Daoy (cell line): ENCODE measurements at places on chromosomes 13 and 19.

- no peak for DNase-seq
Measured at GRCh38 chr13:42876887-42877545, 95.6 kb downstream of the FAM216B start.

DNA sequence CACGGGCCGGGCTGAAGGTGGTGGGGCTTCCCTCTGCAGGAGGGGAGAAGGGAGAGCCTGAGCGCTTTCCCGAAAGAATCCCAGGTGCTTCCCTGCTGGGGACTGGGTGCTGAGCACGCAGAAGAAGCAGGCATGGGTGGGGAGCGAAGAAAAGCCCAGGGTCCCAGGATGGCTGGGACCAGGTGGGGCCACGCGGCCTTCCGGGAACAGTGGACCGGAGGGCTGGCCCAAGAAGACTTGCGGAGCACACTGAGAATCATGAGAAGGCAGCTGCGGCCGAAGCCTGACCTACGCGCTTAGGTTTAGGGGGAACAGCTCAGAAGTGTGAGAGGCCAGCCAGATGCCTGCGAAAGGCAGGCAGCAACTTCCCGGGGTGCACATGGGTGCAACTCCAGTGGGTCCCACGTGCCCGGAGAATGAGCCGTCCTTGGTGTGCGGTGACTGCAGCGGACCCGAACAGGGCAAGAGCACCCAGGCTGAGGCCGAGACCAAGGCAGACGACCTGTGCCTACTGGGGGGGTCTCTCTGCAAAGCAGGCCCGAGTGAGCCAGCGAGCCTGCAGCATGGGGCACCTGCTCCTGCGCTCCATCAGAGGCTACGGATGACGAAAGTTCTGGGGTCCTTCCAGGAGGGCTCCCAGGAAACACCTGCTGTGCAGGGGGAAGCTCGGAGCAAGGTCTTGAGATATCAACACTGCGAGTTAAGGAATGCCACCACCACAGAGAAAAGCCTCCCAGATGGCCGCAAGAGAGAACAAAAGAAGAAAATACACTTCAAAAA lies 52.4 kb downstream of the MLLT1 start:
- no peak for DNase-seq

GRCh38 chr19:35223084-35223790 lies 5.3 kb downstream of the FAM187B start:
- DNase-seq = no peak

- no peak for DNase-seq
Measured at GRCh38 chr13:46587807-46588418, 34.9 kb downstream of the LRCH1 start.

DNA sequence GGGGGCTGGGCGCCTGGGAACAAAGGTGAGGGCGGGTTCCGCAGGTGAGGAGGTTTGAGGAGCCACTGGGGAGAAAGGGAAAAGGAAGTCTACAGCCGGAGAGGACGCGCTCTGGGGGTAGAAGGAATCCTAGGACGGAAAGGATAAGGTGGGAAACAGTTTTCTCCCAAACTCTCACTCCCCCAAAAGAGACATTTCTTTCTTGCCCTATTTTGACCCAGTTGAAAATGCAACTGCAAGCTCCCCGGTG lies 651 bp upstream of the POLR1D start:
- DNase-seq = no peak

DNA sequence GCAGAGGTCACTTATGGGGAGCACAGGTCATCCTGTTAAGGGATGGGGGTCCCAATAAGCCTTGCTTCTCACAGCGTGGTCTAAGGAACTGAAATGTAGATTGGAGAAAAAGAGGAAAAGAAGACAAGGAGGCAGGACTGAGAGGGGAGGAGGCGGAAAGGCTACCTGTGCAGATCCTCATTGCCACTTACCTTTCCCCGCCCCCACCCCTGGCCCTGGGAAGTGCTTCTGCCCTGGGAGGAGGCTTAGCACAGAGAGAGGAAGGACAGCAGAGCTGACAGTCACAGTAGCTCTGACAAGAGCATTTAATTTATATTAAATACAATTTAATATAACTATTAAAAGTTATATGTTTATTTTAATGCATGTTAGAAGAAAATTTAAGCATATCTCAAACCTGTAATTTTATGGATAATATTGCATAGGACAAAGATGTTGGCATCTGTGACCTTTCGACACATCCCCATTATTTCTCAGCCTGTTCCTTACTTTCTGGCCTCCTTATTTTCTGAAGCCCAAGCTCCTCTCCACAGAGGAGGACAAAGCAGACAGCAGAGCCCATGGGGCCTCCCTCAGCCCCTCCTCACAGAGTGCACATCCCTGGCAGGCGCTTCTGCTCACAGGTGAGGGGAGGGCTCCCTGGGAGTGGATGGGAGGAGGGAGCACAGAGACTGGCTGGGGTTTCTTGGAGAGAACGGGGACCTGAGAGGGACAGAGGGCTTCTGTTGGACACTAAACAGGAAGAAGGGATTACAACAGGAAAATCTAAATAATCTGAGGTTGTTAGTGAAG lies 23.4 kb downstream of the CEACAM21 start:
- no peak for DNase-seq

GRCh38 chr13:91719033-91719432 lies 320.6 kb downstream of the GPC5 start:
- DNase-seq = no peak

DNA sequence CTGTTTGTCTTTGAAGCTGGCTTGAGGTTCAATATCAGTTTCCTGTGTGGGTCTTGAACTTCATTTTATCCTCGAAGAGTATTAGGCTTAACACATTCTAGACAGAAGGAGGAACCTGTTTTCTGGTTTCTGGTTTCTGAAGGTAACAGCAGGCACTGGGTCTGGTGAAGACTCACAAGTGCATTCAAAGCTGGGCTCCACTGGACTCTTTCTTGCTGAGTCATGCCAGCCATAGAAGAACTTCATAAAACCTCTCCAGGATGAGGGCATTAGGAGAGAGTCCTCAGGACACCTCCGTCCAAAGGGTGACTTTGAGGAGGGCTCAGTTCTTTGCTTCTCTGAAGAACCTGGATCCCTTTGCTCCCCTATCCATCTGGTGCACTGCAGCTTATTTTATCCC lies 668.6 kb upstream of the SLC10A2 start:
- no peak for DNase-seq

- DNase-seq = peak; percentile 14
Measured at GRCh38 chr19:34838248-34838647, 65.2 kb upstream of the ZNF599 start.

- no peak for DNase-seq
Measured at GRCh38 chr19:52140032-52140710, 433 bp upstream of the ZNF616 start.

DNA sequence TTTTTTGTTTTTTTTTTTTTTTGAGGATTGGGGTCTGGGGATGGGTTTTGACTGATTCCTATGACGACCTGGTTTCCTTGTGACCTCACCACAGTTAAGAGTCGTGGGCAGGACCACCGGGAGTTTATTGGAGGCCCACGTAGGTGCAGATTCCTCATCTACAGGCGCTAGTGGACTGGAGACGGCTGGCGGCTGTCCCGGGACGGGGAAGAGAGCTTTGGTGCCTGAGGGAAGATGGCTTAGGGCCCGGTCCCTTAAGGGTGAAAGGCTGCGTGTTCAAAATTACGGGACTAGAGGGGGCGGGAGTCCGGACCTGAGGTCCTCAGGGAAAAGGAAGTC lies 682 bp upstream of the TEAD2 start:
- peak; percentile 57 for DNase-seq

DNA sequence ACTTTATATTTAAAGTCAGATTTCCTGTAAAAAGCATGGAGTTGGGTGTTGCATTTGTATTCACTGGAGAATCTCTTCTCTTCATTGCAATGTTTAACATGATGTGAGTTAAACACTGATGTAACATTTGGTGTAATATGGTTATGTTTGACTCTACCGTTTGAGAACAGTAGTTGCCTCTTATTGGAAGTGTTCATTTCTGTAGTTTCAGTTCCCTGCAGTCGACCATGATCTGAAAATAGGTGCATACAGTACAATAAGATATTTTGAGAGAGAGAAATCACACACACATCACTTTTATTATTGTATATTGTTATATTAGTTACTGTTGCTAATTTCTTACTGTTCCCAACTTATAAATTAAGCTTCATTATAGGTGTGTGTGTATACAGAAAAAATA lies 105.2 kb upstream of the SPACA7 start:
- DNase-seq = no peak

DNA sequence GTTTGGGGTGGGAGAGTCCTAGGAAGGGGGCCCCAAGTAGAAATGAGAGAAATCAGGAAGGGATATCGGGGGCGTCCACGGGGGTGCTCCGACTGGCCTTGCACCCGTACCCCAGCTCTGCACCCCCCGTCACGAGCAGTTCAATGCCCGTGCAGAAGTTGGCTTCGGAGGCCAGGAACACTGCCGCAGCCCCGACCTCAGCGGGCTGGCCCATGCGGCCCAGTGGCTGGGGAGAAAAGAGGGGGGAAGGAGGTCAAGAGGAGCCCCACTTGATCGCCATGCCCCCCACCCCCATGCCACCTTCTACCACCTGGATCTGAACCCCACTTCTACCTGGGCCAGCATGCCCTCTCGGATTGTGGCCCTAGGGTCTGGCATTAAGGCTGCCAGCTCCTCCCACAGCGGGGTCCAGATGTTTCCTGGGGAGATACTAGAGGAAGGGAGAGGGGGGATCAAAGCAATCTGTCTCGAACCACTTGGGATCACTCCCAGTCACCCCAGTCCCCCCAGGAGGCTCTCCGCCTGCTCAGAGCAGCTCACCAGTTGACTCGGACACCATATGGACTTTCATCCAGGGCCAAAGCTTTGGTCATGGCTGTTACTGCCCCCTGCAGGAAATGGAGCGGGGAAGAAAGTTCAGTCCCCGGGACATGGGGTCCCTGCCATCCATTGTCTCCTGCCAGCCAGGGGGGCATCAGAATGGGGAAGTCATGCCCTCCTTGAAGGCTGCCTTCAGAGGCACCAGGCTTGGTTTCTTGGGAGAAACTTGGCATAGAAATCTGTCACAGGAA lies 2.5 kb upstream of the BCAT2 start:
- no peak for DNase-seq

- DNase-seq = no peak
Measured at GRCh38 chr13:60933638-60934037, 482.0 kb downstream of the PCDH20 start.

DNA sequence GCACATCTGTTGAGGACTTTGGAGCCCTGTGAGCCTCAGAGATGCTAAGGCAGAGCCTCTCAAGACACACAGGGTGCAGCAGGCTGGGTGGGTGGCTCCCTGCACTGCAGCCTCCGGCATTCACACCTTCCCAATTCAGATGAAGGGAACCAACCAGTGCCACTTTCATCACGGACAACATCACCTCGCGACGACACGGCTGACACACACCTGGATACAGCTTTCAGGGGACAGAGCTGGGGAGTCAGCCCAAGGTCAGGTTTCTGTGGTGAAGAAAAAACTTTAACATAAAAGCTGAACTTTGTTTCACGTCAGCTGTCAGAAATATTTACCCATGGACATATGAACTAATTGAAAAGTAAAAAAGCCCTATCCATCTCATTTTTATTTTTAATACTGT lies 24.9 kb upstream of the ARHGEF7 start:
- no peak for DNase-seq

- no peak for DNase-seq
Measured at GRCh38 chr13:44197791-44198770, 175.5 kb upstream of the SERP2 start.

DNA sequence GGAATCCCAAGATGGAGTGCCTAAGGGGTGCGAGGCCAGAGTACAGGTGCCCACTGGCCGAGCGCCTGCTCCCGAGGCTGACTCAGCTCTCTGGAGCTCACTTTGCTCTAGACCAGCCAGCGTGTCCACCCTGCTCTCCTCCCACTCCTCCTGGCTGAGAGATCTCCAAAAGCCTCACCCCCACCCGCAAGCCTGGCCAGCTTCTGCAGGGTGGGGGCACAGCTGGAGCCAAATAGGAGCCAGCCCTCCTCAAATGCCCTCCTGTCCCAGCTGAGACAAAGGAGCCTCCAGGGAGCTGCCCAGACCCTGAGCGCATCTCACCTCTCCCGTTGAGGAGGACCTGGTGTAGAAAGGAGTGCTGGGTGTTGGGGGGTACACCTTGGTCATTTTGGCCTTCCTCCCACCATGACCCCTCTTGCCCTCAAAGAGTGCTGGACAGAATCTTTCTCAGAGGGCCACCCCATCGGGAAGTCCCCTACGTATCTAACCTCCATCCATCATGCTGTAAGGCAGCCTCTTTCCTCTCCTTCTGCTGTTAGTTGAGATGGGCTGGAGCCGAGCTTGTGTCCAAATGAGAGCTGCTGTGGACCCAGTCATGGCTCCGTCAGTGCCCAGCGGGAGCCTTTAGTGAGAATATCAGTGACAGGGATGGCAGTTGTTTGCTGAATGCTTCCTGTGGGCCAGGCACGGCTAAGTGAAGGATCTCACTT lies 123.9 kb upstream of the VSTM2B start:
- no peak for DNase-seq

- DNase-seq = no peak
Measured at GRCh38 chr13:90565985-90566713, 781.3 kb upstream of the MIR17HG start.

- peak; percentile 82 for DNase-seq
Measured at GRCh38 chr19:52535771-52536447, 8.4 kb downstream of the ZNF808 start.

DNA sequence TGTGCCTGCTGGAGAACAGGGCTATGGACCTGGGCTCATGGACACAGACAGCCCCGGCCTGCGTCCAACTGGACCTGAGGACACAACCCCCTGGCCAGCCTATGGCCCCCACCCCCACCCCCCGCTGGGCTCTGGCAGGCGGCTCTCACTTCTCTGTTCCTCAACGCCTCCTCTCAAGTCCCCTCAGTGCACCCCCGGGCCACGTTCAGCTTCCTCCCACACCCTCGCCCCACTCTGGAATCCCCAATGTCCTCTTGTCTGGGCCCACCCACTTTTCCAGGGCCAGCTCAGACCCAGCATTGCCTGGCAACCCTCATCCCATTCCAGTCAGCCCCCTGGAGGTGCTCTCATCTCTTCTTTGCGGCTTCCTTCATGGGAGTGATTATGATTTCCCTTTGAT lies 130.2 kb upstream of the SPACA7 start:
- DNase-seq = no peak

- DNase-seq = no peak
Measured at GRCh38 chr13:84418041-84418440, 535.8 kb upstream of the SLITRK1 start.

- DNase-seq = no peak
Measured at GRCh38 chr19:17127671-17128070, 52.1 kb downstream of the MYO9B start.

DNA sequence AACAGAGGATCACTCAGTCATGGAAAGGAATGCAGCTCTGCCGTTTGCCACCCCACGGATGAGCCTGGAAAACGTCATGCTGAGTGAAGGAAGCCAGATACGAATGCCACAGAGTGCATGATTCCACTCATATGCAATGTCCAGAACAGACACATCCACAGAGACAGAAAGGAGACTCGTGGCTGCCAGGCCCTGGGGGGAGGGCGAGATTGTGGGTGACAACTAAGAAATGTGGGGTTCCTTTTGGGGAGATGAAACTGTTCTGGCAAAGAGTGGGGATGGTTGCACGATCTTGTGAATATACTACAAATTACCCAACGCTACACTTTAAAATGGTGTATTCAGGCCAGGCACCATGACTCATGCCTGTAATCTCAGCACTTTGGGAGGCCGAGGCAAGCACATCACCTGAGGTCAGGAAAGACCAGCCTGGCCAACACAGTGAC lies 27.2 kb upstream of the NAPA start:
- peak; percentile 36 for DNase-seq

- no peak for DNase-seq
Measured at GRCh38 chr13:27367570-27367969, 56.8 kb upstream of the GTF3A start.

GRCh38 chr13:106243011-106243565 lies 292.4 kb downstream of the EFNB2 start:
- no peak for DNase-seq

- DNase-seq = no peak
Measured at GRCh38 chr13:107210723-107211030, 642.7 kb upstream of the ARGLU1 start.

- no peak for DNase-seq
Measured at GRCh38 chr13:34425327-34425949, 516.6 kb upstream of the NBEA start.
